ENCODE measurements at places on chromosomes 7 and 10.

DNA sequence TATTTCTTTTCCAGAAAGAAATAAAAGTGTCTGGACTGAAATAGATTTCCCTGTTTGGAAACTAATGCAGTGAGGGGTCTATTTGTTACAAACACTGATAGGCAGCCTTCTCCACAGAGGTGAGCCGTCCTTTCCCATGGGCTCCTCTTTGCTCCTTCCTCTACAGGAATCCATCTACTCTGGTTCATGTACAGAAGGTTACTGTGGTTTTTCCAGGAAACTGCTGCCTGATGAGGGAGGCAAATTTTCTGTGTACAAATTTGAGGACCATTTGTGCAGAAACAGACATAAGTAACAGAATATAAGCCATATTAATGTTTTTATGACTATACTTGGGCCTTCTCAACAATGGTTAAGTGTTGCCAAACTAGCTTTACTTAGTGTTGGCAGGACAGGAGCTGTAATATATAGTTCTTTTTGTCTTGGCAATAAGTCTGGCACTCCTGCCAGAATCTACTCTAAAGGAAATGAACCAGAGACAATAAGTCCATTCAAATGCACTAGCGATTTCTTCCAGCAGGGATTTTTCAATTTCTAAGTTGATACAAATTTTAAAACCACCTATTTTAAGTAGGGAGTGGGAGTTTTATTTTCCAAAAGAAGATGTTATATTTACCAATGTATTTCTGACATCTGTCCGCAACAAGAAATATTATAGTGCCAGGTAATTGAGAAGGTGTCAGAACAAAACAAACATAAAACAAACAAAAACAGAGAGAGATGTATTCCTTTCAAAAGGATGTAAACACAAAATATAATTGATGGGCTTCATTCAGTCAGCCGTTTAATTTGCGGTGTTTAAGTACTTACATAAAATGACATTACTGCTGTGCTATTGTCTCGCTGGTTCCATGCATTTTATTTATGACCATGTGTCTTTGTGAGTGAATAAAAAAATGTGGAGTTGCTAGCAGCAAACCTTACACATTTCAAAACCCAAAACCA, 91.0 kb upstream of the NFE2L3 start:
- DNase-seq = peak; percentile 87

DNA sequence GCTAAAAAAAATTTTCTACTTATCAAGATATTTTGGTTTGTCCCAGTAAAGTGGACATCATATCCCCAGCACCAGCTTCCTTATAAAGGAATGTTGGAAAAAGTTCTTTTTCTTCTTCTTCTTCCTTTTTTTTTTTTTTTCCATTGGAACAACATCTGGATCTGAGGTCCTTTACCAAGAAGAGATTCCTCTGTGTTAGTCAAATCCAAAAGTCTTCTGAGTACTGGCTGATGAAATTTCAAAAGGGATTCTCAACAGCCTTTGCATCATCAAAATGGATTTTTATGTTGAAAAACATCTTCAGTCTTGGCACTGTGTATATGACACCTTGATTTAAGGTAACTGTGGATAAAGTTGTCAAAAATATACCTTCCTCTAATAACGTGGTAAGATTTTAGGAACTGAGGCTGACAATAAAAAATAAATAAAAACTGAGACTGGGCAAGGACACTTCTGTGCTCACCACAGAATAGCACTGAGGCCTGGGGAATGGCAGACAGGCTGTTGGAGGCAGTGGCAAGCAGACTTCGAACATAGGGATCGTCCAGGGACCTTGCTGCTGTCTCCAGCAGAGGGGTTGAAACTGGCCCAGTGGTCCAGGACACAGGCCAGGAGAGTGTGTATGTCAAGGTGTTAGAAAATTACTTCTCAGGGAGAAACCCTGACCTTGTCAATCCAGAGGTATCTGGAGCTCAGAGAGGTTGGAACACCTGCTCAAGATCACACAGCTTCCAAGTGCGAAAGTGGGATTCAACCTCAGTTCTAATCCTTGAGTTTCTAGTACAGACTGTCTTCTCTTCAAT, 130.4 kb downstream of the PTPN20 start:
- DNase-seq = no peak

GRCh38 chr7:55325371-55325792, 39.8 kb upstream of the LANCL2 start:
- DNase-seq = no peak

GRCh38 chr10:67803588-67804394, 34.2 kb downstream of the DNAJC12 start:
- no peak for DNase-seq

DNA sequence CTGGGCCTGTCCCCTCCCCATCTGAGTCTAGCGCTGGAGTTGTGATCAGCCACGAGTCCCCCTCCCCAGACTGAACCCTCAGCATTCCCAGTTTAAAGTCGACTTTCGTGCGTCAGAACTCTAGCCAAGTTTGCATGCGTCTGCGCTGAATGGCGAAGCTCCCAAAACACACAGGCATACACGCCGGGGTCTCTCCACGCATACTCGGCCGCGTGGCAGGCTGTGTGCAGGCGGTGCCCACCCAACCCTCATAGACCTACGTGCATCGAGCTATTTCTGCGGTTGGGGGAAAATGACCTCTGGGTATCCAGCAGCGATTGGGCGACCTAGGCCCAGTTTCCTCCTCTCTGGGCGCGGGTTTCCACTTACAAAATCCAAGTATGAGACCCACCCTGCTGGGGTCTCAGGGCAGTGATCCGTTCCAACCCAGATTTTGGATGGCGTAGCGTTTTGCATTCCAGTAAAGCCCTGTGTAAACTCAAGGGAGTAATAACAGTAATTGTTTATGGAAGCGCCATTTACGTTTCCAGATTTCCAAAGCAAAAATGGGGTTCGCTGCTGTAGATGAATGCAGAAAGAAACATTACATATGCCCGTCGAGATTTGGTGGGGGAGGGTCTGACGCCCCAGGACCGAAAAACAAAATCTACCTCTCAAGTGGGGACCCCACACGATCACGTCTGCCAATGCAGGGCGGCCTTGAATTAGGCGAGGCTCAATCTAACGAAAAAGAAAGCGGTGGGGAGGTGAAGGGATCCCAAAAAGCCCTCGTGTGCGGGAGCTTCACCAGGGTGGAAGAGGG, 2.0 kb upstream of the HMX3 start:
- DNase-seq = no peak

- no peak for DNase-seq
Measured at GRCh38 chr10:96690755-96691730, 29.3 kb downstream of the PIK3AP1 start.

DNA sequence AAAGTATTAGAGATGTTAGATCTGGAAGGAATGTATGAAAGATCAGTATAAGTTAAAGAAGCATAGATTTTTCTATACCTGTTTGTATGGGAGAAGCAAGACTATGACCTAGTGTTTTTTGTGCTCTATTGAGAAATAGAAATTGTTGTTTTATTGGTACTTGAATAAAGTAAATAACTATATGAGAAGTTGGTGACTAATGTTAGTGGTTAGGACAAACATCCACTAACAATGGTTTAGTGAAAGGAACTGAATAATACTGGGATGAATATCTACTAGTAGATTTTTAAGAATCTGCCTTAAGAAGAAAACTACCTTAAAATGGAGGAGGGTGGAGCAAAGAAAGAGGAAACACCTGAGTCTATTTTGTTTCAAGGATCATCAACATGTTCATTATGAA, 521.1 kb upstream of the POT1 start:
- no peak for DNase-seq

DNA sequence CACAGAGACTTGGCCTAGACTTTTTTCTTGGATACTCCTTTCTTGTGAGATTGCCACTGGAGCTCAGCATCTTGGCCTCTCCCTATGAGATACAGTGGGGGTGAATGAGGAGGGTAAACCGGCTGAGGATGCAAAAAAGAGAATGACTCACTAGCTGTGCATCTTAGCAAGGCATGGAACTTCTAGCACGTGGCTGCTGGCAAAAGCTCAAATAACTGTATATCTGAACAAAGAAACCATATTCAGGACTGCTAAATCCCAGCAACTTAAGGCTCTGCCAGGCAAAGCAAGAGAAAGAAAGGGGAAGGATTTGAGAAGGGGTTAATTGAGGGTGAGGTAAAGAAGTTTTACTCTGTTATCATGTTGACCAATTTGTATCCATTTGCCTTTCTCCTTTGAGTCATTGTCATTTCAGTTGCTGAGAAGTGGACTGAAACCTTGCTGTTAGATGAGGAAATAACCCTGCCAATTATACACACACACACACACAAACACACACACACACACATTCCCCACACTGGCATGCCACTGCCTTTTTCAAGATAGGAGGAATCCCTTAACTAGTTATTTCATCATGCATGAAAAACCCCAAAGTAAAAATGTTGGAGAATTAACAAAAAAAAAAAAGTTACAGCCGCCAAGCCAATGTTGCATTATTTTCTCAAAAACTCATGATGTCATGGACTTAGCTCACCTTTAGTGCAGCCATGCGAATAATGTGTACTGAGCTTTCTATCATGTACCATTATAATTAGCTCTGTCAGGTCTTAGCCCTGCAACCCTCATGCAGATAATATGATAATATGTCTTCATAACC, 997.3 kb downstream of the LRMDA start:
- no peak for DNase-seq

DNA sequence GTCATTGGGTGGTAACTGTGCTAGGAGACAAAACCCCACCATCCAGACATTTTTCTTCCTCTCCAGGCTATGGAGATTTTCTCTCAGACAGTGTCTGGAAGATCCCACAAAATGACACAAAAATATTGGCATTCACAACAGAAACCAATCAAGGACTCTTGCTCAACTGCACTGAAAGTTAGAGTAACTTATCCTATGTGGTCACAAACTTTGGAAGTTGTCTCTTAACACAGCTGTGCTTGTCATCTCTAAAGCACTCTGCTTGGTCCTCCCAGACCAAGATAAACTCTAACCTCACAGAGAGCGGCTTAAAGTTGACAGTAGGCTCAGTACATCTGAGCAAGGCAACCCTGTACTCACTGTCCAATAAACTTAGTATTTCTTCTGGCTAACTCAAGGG, 74.9 kb downstream of the AKR1C4 start:
- DNase-seq = no peak

- DNase-seq = no peak
Measured at GRCh38 chr10:107618504-107618994, 454.0 kb upstream of the SORCS1 start.

GRCh38 chr10:112848228-112848627, 101.8 kb upstream of the TCF7L2 start:
- no peak for DNase-seq

- no peak for DNase-seq
Measured at GRCh38 chr7:27737616-27738015, 2.3 kb upstream of the TAX1BP1 start.

DNA sequence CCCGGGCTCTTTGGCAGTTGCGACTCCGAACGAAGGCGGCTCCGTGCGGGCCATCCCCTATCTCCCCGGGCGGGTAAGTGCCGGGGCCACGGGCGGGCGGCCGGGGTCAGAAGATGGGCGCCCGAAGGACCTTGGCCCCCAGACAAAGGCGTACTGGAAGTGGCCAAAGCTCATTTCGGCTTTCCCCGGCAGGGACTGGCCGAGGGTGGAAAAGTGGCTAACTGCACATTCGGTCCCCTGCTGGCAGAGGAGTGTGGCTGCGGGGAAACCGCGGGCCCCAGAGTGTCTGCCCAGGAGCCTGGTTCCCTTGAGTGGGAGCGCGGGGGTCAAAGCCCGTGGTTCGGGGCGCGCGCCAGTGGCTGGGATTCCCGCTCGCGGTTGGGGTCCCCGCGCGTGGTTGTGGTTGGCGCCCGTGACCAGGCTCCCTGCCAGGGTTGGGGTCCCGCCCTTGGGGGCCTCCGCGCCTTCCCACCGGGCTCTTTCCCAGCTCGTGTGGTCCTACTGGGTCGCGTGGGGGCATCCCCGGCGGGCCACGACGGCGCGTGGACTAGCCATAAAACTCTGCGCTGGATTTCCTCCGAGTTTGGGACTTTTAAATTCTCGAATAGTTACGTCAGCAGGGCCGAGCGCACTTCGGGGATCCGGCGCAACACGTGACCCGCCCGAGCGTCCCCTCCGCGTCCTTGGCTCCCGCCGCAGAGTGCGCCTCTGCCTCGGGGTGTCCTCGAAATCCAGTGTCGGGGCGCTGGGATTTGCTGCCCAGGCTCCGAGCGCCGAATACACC, 124.4 kb downstream of the TACC2 start:
- no peak for DNase-seq

GRCh38 chr7:31488562-31489203, 25.2 kb upstream of the ITPRID1 start:
- DNase-seq = peak; percentile 45

DNA sequence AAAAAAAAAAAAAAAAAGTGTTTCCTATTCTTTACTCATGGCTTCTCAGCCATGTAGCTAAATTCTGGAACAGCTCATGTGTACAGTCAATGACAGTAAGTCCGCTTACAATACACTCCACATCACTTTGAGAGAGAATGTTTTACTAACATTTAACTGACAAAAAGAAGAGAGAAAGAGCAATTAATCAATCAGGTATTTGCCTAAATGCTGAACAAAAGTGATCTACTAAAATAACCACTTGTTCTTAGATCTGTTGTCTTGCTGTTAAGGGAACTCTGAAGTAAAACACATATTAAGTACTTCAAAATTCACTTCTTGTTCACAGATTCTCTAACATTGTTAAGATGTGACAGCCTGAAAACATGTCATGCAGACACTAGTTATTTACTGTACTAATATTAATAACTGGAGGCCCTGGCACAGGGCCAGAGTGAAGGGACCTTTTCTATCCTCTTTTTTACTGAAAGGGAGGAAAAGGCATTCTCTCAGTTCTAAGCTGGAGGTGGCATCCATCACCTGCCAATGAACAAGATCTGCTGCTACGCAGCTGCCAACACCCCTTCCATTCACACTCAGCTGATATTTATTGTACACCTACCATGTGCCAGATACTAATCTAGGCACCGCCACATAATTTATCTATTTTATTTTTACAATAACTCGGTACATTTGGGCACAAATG, 72.6 kb downstream of the AHR start:
- DNase-seq = no peak

DNA sequence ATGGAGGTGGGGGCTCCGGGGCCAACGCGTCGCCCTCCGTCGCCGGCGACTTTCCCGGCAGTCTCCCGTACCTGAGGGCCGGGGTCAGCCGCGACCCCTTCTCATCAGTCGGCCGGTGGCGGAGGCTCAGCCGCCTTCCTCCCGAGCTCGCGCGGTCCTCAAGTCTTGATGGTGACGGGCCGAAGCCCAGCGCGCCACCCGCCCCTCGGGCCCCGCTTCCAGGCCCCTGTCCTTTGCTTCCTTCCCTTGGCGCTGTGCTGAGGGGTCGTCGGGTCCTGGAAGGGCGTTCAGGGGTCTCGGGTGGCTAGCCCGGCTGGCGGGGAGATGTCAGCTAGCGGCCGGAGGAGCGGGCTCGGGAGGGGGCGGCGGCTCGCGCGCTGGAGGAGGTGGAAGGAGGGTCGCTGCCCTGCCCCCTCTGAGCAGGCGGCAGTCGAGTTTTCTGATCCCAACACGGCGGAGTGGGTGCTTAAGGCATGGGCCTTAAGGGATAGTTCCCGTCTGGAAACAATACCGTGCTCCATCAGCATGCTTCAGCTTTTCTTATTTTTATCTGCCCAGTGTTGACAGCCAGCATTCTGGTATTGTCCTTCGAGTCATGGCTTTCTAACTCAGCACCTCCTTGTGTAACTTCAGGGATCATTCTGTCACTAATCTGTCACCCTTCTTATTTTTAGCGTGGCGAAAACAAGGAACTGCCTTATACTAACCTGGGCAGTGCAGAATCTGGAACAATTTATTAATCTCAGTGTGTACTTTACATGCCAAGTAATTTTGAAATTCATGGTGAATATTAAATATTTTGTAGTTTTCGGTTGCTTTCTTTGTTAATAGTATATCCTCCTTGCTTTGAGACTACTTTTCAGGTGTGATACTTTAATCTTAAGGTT, 748 bp downstream of the PHTF2 start:
- peak; percentile 24 for DNase-seq

- DNase-seq = no peak
Measured at GRCh38 chr10:61021926-61022325, 77.9 kb upstream of the RHOBTB1 start.
